Foreskin keratinocyte (primary cell): ENCODE measurements at places on chromosomes 1 and 21. TPM values are rescaled to one million over a fixed set of nuclear protein-coding genes. Genes with fewer than 3 reads are reported as not detected.
A peak's percentile ranks its signal among the peaks of the same experiment; 100 is the strongest.

The TNFRSF18 gene
- total RNA-seq: 0.65 and 0.85 TPM in 2 replicates

The FMOD gene
- total RNA-seq: 0.28 and 0.54 TPM in 2 replicates

DNA sequence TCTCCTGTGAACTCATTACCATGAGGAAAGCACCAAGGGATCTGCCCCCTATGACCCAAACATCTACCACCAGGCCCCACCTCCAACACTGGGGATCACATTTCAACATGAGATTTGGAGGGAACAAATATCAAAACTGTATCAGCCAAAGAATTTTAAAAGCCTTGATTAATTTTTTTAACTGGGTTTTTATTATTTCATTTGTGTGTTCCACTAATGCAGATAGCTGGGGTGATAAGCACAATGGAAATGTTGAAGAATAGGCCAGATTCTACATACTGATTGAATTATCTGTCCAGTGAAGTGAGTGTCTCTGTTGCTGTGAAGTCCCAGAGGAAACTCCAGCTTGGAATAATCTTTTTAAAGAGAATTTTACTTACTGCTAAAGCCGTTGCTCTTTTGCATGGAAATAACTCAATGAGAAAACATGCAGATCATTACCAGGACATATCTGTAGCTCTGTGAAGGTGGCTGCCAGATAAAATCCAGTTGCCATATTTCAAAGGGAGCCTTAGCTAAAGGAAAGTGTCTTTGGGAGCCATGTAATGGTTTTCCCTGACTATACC lies 44.4 kb upstream of the DHCR24 start:
- no peak for DNase-seq

DNA sequence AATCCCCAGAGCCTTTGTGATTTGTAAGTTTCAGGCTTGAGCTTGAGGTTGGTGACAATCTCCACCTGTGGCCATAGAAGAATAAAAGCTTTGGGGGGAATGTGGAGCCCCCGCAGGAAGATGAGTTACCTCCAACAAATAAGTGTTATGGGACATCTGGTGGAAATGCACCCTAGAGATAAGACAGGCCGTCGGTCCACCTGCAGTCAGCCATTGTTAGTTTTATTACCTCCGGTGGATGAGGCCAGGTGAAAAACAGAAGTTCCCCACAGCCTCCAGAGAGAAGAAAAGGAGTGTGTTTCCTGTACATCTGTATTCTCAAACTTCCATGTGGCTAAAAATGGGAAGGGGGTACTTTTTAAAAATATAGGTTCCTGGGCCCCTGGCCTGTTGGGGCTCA lies 137.4 kb downstream of the KAZN start:
- no peak for DNase-seq

- DNase-seq: peak; percentile 73
These were observed 152.4 kb downstream of the KCTD3 start for GRCh38 chr1:215719552-215719951.

DNA sequence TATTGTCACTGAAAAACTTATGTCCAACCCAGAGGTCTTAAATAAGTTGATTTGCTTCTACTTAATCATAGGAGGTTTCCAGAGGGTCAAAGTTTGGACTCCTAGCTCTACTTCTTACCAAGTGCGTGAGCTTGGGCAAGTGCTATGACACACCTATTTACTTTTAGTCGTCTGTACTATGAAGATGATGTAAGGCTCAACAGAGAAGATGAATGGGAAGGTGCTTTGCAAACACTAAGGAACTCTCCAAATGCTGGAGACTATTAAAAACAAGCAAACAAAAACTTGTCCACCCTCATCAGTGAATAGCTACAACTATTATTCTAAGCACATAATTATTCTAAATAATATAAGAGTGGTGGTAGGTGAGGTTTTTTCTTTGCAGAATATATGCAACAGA lies 232.3 kb upstream of the USP24 start:
- peak; percentile 23 for DNase-seq

- no peak for DNase-seq
These were observed 91.1 kb upstream of the ZBTB18 start for GRCh38 chr1:243959998-243960397.
